Right ventricle myocardium inferior (tissue), 1 donor: ENCODE measurements at places on chromosomes 5 and 9.

DNA sequence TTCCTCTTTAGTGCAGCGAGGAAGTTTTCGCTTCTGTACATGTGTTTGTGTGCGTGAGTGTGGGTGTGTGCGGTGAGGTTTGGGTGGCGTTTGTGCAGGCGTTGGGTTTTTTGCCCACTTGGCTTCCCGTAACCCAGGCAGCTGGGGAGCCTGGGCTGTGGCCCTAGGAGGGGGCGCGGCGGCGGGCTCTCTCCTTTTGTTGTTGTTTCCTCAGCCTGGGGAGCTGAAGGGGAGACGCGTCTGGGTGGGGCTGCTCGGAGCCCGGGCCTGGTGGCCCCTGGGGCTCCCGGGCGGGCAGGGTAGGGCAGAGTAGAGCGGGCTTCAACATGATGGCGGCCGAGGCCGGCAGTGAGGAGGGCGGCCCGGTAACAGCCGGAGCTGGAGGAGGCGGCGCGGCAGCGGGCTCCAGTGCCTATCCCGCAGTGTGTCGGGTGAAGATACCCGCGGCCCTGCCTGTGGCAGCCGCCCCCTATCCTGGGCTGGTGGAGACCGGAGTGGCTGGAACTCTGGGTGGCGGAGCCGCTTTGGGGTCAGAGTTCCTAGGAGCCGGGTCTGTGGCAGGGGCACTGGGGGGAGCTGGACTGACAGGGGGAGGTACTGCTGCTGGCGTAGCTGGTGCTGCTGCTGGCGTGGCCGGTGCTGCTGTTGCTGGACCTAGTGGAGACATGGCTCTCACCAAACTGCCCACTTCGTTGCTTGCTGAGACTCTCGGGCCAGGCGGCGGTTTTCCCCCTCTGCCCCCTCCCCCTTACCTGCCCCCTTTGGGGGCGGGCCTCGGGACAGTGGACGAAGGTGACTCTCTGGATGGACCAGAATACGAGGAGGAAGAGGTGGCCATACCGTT is 665 bp downstream of the RASA1 start:
- peak; percentile 83 for DNase-seq

- DNase-seq: no peak
These were observed 115.5 kb upstream of the ACTBL2 start for GRCh38 chr5:57598097-57598496.

GRCh38 chr9:93942161-93942560 is 13.0 kb downstream of the BARX1 start:
- no peak for DNase-seq

DNA sequence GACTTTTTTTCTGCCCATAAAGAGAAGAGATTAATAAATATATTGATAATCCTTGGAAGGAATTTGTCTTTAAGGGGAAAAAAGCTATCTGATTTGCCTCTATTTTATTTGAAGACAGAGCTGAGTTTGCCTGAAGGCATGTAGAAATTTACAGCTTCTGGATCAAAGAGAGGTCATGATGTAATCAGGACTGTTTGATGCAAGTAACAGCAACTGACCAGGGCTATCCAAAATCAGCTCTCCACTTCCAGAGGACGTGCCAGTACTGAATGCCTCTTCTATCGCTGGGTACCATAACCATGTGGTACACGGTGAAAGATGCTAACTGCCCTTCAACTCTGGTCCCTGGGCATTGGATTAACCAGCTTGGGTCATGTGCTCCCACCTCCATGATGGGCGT is 90.6 kb downstream of the ZFAND5 start:
- no peak for DNase-seq

- no peak for DNase-seq
These were observed 90.4 kb downstream of the PGM5 start for GRCh38 chr9:68446836-68447235.

DNA sequence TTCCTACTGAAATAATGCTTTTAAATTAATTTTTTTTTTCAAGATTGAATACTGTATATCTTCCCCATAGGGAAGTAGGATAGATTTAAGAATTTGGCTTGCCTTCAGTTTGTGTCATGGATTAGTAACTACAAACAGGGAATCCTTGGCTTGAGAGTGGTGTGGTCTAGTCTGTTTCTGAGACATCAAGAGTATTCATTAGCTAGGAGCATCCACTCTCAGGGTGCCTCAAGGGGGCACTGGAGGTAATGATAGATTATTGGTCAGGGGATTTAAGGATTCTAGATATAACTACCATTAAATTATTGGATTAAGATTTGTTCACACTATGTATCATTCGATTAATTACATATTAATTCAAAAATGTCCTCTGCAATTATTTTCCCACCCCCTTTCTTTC is 91.8 kb upstream of the TXNDC8 start:
- DNase-seq: no peak

- DNase-seq: no peak
These were observed 23.8 kb upstream of the ZNF622 start for GRCh38 chr5:16489322-16489791.

GRCh38 chr5:5031665-5032064 is 108.5 kb upstream of the ADAMTS16 start:
- DNase-seq: no peak

- DNase-seq: no peak
These were observed 195.0 kb downstream of the ADAMTSL1 start for GRCh38 chr9:18668944-18669343.

GRCh38 chr5:172426086-172426485 is 28.2 kb downstream of the SH3PXD2B start:
- DNase-seq: no peak

DNA sequence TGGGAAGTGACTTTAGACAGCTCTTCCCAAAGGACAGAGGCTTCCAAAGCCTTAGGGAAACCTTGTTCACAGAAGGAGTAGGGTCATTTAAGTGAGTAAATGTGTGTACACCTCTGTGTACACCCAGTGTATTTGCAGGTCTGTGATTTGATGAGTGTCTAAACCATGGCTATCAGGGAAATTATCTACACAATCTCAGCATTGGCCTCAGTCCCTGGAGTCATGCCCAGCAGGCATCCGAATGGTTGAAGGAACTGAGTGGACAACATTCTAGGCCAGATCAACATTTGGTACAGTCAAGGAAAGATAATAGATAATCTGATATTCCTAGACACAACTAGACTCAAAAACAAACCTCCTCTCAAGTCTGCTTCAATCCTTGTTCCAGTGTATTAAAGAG is 258.4 kb upstream of the DAPK1 start:
- DNase-seq: no peak

DNA sequence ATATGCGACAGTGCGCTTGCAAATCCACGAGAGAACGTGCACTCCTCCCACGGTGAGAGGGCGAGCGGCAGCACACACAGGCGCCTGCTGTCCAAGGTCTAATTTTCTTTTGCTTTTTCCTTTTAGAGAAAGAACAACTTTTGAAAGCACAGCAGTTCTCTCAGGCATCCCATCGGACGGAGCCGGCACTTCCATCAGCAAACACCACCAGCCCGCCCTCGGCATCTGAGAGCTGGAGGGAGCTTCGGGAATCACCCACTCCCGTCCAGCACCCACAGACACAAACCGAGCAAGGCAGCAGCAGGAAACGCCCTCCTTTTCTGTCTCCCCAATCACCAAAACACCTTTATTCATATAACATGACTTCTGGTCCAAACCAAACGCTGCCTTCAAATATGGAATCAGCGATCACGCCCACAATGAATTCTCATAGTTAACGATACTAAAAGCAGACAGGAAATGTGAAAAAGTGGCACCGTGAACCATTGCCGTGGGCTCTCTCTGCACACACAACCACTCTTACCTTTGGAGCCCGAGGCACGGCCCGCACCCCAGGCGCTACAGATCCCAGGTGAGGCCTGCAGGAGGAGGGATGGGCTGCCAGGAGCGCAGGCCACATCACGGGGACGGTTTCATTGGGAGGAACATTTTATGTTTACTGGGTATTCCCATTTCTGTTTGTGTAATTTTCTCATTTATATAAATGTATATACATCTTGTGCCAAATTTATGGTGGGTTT is 14.2 kb downstream of the LPCAT1 start:
- peak; percentile 28 for DNase-seq

- no peak for DNase-seq
These were observed 50.3 kb downstream of the MAN2A1 start for GRCh38 chr5:109739741-109740728.

DNA sequence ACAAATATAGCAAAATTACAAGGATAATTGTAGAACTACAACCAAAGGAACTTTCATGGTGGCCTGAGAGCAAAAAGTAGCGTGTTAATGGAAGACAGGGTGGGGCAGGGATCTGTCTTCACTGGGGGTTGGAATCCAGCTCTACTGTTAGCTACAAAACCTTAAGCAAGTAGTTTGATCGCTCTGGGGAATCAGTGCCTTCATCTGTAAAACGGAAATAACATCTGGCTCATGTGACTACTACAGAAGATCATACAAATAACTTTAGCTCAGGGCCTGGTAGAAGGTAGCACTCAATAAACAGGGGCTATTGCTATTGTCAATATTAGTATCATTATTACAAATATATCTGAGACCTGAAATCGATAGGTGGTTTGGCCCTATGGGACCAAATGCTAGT is 40.4 kb downstream of the ZNF608 start:
- DNase-seq: no peak

GRCh38 chr5:87074934-87075541 is 192.6 kb upstream of the RASA1 start:
- no peak for DNase-seq

DNA sequence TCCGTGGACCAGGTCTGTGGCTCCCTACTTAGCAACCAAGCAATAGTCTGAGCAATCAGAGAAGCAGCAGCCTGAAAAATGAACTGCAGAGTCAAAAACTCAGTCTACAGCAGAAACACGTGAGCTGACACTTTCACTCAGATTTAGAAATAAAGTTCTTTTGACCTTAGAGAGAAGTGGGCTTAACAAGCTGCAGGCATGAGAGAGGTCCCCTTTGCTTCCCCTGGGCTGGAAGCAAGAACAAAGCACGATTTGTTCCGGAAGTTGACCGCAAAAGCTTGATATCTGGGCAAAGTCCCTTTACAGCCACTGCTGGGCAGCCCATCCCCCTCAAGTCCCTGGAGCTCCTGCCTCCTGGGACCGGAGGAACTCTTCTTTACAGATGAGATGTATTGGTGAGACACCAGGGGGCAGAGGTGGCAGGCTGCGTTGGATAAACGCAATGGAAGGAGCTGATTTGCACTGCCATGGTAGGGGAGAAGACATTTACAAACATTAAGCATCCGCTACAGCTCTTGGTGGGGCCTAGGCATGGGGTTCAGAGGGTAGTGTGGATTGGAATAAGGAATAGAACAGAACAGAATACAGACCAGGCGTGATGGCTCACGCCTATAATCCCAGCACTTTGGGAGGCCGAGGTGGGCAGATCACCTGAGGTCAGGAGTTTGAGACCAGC is 5.8 kb upstream of the SOWAHA start:
- DNase-seq: no peak

- DNase-seq: no peak
These were observed 35.4 kb downstream of the RIGI start for GRCh38 chr9:32490601-32491000.

- no peak for DNase-seq
These were observed 40.3 kb downstream of the PRKACG start for GRCh38 chr9:68973619-68974018.

- DNase-seq: no peak
These were observed 260.3 kb downstream of the GOLPH3 start for GRCh38 chr5:31913808-31914207.

DNA sequence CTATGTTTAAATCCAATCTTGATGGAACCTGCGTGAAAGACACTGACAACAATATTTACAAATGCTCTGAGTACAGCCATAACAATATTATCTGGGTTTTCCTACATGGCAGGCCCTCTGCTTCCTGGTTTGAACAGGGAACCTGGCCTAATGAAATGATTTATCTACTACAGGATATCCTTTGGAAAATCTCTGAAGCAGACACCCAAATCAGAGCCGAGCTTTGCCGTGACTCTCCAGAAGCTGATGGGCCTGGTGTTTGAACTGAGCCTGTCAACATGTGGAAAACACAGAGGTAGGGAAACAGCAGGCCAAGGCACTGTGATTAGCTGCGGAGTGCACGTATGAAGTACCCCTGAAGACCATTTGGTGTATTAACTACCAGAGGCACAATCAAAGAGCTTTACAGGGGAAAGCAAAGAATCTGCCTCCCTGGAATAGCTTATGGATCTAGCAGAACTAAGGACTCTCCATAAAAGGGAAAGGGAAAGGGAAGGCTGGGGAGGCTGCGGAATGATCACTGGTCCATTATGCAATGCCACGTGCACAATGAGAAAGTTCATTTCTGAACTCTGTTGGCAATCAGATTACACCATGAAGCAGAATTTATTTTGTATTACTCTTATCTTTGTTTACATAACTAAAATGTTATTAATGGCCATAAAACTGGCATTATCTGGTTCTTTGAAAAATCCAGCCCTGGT is 321.9 kb downstream of the EBF1 start:
- DNase-seq: no peak

DNA sequence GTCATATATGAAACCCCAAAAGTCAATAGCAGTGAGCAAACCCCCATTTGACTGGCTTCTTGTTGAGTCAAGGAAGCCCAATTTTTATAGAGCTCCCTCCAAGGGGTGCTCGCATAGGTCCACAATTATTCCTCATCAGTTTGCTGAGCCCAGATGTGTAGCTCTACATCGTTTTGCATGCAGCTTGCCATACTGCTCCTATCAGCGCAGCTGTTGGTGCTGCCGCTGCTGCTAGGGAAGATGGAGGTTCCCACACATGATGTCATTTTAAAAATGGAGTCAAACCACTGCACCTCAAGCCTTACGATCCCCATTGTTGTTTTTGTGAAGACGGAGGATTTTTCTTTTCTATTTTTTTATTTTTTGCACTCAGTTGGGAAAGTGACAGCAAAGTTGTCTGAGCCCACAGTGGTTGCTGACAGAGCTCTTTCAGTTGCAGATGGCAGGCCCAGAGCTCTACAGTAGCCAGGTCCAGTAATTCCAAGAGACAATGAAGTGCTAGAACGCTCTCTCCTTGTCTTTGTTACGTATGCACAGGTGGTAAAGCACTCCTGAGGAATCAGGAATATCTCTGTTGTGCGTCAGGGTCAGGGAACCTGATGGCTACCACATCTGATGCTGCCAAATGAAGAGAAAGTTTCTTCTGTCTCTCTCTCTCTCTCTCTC is 23.2 kb upstream of the C5orf63 start:
- no peak for DNase-seq

GRCh38 chr5:59249160-59249559 is 644.4 kb downstream of the PDE4D start:
- no peak for DNase-seq

DNA sequence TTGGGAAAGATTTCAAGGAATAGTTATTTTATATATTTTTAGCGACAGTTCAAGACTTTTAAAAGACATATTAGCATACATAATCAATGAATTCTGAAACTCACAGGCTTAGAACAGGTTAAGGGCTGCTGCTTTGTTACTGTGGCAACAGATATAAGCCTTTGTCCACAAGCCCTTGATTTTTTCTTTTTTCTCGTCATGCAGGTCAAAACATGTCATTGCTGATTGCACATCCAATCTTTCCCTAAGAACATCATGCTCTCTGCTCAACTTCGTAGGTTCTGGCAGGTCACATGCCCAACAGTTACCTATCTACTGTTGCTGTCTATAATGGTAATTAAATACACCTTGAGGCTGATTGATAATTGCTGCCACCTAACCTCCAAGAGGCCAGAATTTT is 172.5 kb upstream of the PTPRD start:
- no peak for DNase-seq

GRCh38 chr5:56522960-56523359 is 289.8 kb upstream of the ANKRD55 start:
- DNase-seq: no peak
